C1 segment of cervical spinal cord (tissue), 14 donors: ENCODE measurements at places on chromosomes 5 and 9.

- no peak for DNase-seq
These were observed 537 bp downstream of the C8G start for GRCh38 chr9:136945333-136946227.

- DNase-seq, result no peak
These were observed 1290.3 kb upstream of the CDH9 start for GRCh38 chr5:28328681-28329080.

DNA sequence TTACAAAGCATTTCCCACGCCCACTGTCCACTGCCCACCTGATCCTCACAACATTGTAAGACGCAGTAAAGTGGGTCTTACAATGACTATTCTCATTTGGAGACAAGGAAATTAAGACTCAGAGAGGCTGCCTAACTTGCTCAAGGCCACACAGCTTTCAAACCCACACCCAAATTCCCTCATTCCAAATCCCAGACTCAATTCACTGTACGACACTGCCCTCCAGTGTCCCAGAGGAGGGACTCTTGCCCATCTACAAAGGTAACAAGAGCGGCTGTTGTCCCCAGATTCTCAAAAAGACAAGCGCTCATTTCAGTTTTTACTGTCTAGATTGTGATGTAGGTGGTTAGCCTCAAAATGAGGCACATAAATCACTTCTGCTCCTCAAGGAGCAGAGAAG, 184.6 kb downstream of the ACTL7B start:
- DNase-seq, result no peak

DNA sequence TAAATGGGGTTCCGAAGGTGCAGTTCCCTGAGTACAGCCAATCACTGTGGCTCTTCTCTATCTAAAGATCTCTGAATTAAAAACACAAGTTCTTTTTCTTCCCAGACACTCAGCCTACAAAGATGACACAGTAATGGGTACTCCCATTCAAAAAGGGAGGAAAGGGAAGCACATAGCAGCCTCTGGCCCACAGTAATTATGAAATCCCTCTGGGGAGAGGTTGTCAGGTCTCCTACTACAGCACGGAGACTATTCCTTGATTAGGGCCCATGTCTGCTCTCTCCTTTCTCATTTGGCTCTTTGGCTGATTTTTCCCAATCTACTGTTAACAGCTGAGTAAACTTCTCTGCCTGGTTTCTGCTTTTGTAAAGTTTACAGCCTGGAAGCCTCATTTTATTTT, 62.0 kb upstream of the RANBP3L start:
- DNase-seq, result no peak

- DNase-seq, result peak; percentile 17
These were observed at the start of gene CFAP77 for GRCh38 chr9:132409828-132410528. Gene CFAP77, plus strand, starts transcription at chr9:132410211. Its CDS starts 61 bp downstream, at chr9:132410272.
